Fibroblast of skin of back (primary cell): ENCODE measurements at places on chromosomes 5 and 9.
A peak's percentile ranks its signal among the peaks of the same experiment; 100 is the strongest.

GRCh38 chr5:154603953-154604679, 126.1 kb upstream of the HAND1 start:
- peak; percentile 61 for DNase-seq

- DNase-seq: no peak
These were observed 5.1 kb upstream of the CLINT1 start for GRCh38 chr5:157864067-157864466.

- no peak for DNase-seq
These were observed 3.3 kb downstream of the UBE2R2 start for GRCh38 chr9:33820231-33820745.

DNA sequence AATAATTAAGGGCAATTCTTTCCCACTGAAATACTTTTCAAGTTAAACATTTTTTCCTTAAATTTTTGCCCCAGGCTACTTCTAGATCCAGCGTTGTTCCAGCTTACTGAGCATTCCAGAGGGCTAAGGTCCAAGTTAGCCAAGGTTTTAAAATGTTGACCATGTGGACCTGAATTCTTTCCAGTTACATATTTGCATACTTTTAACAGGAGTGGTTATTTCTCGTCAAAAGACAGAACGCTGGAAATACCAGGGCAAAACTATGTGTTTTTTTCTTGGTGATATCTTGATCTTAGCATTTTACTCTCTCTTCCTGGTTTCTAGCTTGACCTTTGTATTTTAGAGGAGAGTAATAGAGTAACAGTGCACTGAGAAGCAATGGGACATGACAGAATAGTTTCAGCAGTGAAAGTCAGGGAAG, 32.8 kb downstream of the TMC1 start:
- DNase-seq: peak; percentile 96

- DNase-seq: no peak
These were observed 45.1 kb upstream of the CDKN2AIPNL start for GRCh38 chr5:134456825-134457224.

GRCh38 chr5:398475-399295, 44.3 kb upstream of the EXOC3 start:
- DNase-seq: no peak

GRCh38 chr5:96742538-96742937, 65.2 kb downstream of the ERAP1 start:
- DNase-seq: no peak

GRCh38 chr5:163874431-163874830, 369.0 kb downstream of the MAT2B start:
- no peak for DNase-seq

DNA sequence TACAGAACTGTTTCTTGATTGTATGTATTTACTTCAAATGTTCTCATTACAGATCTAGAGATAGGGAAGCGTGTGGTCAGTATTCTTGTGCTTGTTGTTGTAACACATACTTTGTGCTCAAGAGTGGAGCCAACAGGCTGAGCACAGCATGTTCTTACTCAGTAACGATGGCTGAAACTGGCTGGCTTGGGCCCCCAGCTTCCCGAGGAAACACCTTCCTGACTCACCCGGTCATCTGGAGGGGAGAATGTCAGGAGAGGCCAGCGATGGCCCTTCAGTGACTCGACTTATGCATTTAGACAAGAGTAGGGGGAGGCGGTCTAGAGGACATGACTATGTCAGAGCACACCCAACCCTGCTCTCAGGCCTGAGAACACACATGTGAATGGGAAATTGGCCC, 25.6 kb downstream of the ZNF474 start:
- peak; percentile 72 for DNase-seq

- peak; percentile 57 for DNase-seq
These were observed 502 bp downstream of the NSD1 start for GRCh38 chr5:177133853-177134696.

DNA sequence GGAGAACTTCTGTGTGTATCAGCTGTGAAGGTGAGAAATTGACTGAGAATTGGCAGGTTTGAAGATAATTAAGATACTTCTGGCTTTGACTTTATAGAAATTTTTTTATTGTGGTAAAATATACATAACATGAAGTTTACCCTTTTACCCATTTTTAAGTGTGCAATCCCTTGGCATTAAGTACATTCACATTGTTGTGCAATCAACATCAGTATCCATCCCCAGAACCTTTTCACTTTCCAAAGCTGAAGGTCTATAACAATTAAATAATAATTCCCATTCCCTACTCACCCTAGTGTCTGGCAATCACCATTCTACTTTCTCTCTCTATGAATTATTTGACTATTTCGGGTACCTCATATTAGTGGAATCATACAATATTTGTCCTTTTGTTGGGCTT, 69.9 kb downstream of the ACTBL2 start:
- DNase-seq: no peak

- no peak for DNase-seq
These were observed 1.0 kb downstream of the RIOK2 start for GRCh38 chr5:97181856-97182545.

DNA sequence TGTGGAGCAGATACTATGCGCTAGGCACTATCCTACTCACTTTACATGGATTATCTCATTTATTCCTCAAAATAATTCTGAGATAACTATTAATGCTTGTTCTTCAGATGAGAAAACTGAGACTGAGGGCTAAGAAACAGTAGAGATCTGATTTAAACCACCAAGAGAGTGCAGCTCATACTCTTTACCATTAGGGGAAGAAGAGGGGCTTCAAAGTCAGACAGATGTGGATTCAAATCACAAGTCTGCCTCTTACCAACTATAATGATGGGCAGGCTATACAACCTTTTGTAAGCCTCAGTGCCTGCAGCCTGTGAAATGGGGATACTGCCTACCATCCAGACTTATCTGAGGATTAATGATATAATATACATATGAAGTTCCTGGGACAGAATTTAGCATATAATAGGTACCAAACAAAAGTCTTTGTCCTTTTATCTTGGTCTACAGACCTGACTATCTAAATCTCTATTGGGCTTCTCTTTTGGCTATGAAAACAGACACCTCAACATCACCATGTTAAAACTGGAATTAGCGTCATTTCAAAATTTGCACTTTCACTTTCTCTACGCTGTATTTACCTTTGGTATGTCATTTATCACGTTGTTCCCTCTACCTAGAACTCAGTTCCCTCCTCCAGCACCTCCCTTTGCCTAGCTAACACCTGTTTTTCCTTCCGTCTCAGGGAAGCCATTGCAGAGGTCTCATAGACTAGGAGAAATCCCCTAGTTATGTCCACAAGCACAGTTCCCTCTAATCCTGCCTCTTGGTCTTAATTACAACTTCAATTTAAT, 13.8 kb upstream of the TMEM267 start:
- no peak for DNase-seq

GRCh38 chr5:65805089-65805488, 83.1 kb downstream of the NLN start:
- DNase-seq: no peak

GRCh38 chr5:127028822-127029457, 1.4 kb downstream of the MARCHF3 start:
- DNase-seq: no peak

- no peak for DNase-seq
These were observed 300.7 kb upstream of the SLC30A5 start for GRCh38 chr5:68793074-68793473.

- DNase-seq: no peak
These were observed 89.9 kb downstream of the SYK start for GRCh38 chr9:90891308-90892040.

GRCh38 chr9:38278931-38279679, 113.4 kb upstream of the ALDH1B1 start:
- no peak for DNase-seq

- DNase-seq: peak; percentile 71
These were observed 70.7 kb upstream of the GNE start for GRCh38 chr9:36328798-36329411.

DNA sequence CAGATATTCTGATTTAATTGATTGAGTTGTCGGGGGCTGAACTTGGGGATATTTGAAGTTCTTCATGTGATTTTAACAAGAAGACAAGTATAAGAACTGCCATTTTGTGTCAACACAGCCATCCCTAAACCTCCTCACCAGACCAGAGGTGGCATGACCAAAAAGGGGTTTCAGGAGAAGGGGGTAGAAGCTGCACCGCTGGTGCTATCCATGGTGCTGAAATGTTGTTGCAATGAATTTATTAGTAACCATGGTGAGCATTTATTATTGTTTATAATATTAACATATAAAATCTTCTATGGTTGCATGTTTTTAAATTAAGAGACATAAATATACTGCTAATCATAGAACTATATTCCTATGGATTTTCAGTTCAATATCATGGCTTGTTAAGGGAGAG, 72.3 kb downstream of the GNA14 start:
- peak; percentile 50 for DNase-seq

- no peak for DNase-seq
These were observed 10.8 kb upstream of the CCDC69 start for GRCh38 chr5:151234476-151235238.
